ENCODE measurements at places on chromosomes 11 and 22.

- no peak for DNase-seq
Measured at GRCh38 chr11:19872512-19873145, 160.0 kb downstream of the NAV2 start.

DNA sequence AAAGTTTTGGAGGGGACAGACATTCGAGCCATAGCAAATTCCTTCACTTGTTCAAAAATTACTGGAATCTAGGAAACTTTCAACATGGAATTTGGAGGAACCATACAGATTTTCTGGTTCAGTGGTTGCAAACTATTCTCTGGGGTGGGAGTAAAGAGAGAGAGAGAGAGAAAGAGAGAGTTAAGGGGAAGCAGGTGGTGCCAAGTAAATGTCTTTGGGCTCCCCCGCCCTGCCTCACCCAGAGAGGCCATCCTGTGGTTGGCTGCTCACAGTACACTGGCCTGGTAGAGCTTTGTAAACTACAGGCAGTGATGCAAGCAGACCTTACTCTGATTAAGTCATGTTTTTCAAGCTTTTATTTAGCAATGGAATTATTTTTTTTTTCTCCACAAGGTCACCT lies 82.6 kb downstream of the ADAMTS15 start:
- no peak for DNase-seq

- no peak for DNase-seq
Measured at GRCh38 chr11:42066113-42066512, 606.7 kb upstream of the LRRC4C start.

DNA sequence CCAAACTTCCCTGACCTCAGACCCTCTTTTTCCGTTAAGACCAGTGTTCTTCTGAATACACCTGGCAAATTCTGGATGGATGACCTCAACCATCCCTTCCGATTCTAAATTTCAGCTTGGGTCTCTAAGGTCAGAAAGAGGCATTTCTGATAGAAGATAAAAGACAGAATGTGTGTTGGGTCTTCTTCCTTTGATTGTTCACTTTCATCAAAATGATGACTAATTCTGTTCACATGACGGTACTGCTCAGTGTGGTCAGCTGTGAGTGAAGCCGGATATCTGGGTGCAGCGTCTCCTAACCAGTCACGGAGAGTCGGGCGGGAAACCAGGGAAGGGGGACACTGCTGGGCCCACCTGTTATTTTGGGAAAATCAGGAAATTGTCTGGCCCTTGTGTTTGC lies 151.6 kb upstream of the NAV2 start:
- no peak for DNase-seq

DNA sequence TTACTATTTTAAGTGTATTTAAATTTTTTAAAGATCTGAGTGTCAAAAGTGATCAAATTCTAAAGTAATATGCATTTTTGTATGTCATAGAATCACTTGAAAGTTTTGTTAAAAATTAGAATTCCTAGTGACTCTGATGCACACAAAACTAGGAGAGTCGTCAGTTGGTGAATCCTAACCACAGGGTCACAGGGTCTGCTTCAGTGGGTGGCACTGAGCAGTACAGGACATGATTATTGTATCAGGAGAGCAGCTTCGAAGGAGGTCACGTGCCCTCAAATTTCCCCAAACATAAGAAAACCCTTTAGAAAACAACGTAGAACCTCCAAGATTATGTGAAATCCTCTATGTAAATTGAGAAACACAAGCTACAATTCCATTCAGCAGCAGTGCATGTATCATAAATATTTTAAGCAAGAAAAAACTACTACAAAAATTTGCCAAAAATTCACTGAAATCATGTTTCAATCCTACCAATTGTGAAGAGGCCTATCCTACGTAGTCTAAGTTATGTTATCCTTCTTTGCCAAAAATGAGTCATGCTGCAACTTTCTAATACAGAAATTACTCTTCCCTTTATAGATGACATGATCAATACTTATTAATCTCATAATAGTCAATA lies 323.6 kb downstream of the AASDHPPT start:
- DNase-seq, result no peak

DNA sequence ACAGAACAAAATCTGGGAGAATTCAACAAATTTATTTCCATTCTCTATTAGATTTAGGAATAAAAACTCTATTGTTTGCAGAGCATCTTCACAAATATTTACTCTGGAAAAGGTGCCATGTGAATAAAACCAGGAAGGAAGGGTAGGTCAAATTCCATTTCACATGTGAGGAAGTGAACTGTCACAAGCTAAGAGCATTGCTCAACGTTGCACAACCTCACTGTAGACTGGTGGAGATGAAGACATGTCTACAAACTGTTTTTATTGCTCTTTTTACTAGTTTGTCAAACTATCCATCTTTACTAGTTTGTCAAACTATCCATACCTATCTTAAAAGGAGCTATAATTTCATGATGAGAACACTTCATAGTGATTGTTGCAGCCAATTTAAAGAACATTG lies 236.4 kb downstream of the CNTN5 start:
- DNase-seq, result no peak

DNA sequence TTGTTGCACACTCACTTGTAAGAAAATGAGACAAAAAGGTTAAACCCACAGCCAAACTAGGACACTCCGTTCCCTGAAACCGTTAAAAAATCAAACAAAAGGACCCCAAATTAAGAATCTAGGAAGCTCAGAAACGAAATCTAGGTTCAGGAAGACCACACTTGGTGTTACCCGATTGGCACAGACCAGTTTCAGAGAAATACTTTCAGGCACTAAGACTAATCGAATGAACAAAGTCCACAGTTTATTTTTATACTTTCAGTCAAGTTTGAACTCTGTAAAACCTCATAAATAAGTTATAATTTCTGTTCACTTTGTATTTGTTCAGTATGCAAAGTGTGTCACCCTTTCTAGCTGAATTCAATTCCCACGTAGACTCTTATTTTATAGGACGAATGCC lies 38.8 kb upstream of the TTC12 start:
- no peak for DNase-seq

DNA sequence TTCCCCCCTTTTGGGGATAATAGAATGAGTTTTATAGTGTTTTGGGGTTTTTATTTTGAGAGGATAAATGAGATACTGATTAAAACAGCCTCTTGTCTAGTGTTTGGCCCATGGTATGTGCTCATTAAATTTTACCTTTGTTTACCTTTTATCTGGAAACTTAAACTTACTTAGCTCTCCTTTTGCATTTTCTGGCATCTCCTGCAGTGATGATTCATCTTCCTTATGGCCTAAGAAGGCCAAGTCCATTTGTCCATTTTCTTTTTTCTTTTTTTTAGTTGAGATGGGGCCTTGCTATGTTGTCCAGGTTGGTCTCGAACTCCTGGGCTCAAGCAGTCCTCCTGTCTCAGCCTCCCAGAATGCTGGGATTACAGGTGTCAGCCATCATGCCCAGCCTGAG lies 156.3 kb downstream of the COMMD9 start:
- no peak for DNase-seq

DNA sequence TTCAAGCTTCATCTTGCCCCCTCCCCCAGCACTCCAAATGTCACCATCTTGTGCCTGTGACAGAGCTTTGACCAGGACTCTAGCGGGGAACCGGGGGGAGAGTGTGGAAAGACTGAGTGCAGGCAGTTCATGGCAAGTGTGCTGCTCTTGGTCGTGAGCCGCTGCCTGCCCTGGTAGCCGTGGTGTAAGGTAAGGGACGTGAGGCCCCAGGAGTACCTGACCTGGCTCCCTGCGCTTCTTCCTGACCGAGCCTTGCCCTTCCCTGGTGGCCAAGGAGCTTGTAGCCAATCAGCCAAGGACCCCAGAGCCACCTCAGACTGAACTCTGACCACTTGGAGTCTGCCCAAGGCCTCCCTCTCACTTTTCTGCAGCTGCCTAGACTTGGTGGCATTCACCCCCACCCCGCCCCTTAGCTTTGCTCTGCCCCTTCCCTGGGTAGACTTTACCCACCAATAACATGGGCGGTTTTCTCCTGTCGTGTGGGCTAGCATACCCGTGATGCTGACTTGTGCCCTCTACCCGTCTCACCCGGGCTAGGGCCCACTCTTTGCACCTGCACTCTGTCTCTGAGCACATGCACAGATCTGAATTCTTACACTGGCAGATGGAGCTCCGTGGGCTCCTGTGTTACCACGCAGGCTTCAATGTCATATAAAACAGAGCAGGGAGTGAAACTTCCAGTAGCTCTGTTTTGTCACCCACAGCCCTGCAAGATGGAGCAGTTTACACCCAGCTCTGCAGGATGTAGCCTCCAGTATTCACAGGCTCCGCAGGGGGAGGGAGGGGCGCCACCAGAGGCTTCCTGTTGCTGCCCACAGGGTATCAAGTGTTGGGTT lies 1.5 kb downstream of the DGKZ start:
- peak; percentile 28 for DNase-seq

GRCh38 chr11:74751303-74751702 lies 2.7 kb downstream of the RNF169 start:
- no peak for DNase-seq

GRCh38 chr11:102761646-102762238 lies 18.7 kb downstream of the MMP10 start:
- DNase-seq, result no peak

GRCh38 chr11:16392616-16393015 lies 36.3 kb upstream of the SOX6 start:
- DNase-seq, result no peak

GRCh38 chr11:8090756-8091155 lies 9.7 kb downstream of the TUB start:
- no peak for DNase-seq

- DNase-seq, result no peak
Measured at GRCh38 chr11:43941257-43941994, 1.0 kb upstream of the C11orf96 start.

DNA sequence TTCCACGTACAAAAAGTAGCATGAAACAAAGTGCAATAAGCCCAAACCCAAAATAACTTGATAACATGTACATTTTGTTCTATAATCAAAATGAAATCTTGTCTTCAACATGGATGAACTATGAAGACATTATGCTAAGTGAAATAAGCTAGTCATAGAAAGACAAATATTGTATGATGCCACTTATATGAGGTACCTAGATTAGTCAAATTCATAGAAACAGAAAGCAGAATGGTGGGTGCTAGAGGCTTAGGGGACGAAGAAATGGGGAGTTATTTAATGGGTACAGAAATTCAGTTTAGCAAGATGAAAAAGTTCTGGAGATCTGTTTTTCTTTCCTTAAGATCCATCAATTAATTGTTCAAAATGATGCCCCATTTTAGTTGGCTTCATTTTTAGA lies 7.5 kb downstream of the PGM2L1 start:
- no peak for DNase-seq

DNA sequence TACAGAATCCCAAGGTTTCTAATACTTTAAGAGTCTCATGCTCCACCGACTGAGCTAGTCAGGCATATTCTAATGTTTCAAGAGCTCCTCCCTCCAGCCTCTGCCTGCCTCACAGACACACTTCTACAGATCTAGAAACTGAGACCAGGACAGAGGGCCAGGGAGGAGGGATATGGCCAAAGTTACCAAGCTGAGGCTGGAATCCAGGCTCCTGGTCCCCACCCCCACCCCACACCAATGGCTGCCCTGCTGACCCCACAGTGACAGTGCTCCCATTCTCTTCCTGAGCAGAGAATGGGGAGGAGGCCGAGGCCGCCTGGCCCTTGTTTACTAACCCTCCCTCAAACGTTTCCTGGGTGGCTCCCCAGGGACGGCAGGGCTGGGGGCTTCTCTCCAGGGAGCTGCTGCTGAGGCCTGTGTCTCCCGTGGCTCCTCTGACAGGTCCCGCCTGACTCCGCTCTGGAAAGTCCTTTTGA lies 2.2 kb downstream of the PLEKHB1 start:
- DNase-seq, result no peak

DNA sequence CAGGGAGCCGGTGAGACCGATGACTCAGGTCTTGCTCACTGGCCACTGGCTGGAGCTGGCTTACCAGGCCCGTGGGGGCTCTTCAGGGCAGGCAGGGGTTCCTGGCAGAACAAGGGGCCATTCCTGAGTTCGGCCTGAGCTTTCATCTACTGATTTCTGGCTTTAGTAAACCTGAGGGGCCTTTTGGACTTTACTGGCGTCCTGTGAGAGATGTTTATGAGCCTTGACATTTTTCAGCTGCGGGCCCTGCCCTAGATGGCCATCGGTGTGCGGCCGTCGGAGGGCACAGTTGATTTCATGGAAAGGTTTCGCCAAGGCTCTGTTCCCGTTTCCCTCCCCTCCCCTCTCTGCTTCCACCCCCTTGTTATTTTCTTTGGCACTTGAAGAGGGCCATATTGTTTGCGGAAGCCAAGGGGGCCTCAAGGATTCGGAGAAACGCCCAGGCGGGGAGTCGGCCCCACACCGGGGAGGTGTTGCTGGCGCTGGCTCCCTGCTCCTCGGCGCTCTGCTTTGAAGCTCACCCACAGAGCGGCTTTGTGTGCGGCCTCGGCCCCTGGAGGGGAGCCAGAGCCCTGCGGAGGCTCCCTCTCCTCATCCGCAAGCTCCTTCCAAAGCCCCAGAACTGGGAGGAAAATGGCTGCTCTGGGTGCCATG lies 17.7 kb downstream of the ELF5 start:
- DNase-seq, result no peak

- no peak for DNase-seq
Measured at GRCh38 chr11:94675239-94675638, 92.9 kb upstream of the AMOTL1 start.

GRCh38 chr22:34971456-34971855 lies 94.5 kb upstream of the ISX start:
- DNase-seq, result no peak

DNA sequence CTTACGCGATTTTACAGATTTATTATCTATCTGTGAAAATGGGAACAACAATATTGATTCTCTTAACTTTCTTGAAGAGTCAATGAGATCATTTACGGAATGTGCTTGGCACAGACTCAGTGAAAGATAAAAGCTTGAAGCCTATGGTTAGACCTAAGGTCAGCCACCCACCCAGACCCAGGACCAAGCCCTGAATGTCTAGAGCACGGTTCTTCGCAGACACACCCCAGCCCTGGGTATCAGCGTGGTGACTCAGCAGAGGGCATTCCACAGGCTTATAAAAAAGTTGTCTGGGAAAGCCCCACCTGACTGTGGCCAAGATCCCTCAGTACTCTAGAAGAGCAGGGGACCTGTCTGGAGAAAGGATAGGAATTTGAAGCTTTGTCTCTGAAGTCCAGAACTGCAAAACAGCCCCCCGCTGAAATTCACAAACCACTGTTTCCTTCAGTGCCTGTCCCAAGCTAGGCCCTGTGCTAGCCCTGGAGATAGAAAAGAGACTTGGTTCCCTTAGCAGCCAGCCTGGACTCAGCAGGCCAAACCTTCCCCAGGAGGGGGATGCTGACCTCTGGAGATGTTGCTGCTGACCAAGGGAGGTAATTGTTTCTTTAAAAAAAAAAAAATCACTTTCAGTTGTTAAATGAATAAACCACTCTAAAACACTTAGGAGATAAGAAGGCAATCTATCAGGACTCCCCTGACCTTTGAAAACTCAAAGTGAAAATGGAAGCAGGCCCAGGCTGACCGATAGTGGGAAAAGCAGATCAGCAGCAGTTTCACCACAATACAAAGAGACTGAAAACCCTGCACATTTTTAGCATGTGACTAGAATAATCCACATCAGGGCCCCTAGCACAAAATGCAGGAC lies 114.0 kb downstream of the ABTB2 start:
- DNase-seq, result no peak

DNA sequence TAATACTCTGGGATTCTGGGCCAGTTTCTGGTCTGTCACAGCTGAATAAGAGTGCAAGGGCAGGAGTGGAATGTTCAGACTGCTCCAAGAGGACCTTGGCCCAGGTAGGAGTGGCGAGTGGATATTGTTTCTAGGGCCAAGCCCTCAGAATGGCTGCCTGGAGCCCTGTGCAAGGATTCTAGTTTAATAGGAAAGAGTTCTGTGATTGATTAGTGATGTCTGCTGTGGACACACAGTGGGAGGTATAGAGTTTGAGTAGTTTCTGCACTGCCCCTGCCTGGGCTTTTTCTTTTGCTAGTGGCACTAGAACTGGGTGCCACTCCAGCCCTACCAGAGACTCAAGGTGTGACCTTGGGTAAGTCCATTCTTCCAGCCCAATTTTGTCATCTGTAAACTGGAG lies 9.7 kb upstream of the MPPED1 start:
- DNase-seq, result no peak

Measured in activated gamma-delta T cell (primary cell).